Fibroblast of skin of left quadriceps (primary cell): ENCODE measurements at places on chromosomes 13 and 19.

- no peak for DNase-seq
These were observed 395.2 kb upstream of the MIR17HG start for GRCh38 chr13:90952326-90952725.

GRCh38 chr13:30486230-30487074 is 20.7 kb upstream of the HMGB1 start:
- no peak for DNase-seq

- DNase-seq = peak; percentile 4
These were observed 85.1 kb downstream of the FNDC3A start for GRCh38 chr13:49060678-49061387.

GRCh38 chr13:110600980-110601379 is 14.4 kb upstream of the NAXD start:
- no peak for DNase-seq

- no peak for DNase-seq
These were observed 256.0 kb downstream of the UQCRFS1 start for GRCh38 chr19:28956961-28957360.

DNA sequence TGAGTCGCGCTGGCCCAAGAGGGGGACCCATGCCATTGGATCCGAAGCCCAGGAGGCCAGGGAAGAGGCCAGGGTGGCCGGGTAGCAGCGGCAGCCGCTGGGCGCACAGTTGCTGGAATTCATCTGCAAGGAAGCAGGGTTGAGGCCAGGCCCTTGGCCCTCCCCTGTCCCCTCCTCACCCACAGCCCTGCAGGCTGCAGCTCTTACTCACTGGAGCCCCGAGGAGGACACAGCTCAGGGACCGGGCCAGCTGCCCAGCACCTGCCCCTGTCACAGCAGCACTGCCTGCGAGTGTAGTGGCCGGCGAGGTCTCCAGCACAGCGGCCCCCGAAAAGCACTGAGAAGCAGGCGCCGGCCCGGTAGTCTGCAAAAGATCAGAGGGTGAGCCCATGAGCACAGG is 11.2 kb downstream of the FBN3 start:
- DNase-seq = no peak
